ENCODE measurements at places on chromosomes 1 and 21. TPM values are rescaled to one million over a fixed set of nuclear protein-coding genes. Genes with fewer than 3 reads are reported as not detected.

The MAN1C1 gene
- total RNA-seq, result 8.7 TPM

DNA sequence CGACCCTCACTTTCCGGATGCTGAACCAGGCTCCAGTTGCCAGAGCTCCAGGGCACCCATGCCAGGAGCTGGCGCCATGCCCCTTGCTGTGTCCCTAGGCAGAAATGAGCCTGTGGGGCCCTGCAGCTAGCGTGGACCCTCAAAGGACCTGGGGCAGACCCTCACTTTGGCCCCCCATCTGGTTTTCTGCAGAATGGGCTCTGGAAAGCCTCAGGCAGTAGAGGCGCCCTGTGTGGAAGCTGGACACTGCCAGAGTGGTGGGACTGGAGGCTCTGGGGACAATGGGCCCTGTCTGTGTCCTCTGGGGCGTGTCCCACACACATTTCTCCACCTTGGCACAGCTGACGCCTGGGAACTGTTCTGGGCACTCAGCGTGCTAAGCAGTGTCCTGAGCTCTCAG is 6.3 kb upstream of the AURKAIP1 start:
- no peak for DNase-seq

DNA sequence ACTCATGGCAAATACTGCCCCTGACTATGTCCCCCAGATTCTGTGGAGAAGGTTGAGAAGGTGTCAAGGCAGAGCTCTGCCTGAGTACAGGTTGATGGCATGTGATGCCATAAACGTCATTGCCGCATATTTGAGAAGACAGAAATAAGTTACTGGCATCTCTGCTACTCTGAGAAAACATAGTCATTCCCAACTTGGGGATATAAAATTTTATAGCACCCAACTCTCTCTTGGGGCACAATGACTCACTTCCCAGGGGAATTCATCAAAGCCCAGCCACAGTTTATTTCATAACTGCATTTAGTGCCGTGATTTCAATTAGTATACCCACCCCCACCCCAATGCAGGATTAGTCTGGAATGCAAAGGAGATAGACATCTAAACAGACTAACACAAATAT is 101.9 kb upstream of the TNR start:
- DNase-seq, result peak; percentile 5

GRCh38 chr1:52554756-52555155 is 1.9 kb upstream of the TUT4 start:
- DNase-seq, result no peak

DNA sequence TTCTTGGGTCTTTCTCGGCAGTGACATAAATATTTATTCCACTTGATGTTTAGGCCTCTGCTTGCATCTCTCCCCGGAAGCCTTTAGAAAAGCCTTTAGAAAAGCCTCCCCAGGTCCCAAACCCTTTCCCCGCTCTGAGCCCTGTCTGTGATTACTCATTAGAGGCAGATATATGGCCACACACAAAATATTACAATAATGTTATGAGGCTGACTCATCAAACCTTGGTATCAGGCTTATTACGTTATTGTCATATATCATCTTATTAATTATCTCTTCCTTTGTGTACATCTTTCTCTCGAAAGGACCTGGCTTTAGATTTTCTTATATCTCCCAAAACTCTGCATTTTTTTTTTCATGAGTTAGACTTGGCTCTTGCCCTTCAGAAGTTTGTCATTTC is 69.5 kb downstream of the FGGY start:
- no peak for DNase-seq

The PGLYRP4 gene
- total RNA-seq, result 0.60 TPM

GRCh38 chr1:41540886-41541591 is 56.6 kb upstream of the EDN2 start:
- no peak for DNase-seq

- DNase-seq, result no peak
Observed at GRCh38 chr1:227092069-227092468, 152.0 kb downstream of the COQ8A start.

Measured in ureter (tissue), 1 donor.